ENCODE measurements at places on chromosomes 5 and 9.

DNA sequence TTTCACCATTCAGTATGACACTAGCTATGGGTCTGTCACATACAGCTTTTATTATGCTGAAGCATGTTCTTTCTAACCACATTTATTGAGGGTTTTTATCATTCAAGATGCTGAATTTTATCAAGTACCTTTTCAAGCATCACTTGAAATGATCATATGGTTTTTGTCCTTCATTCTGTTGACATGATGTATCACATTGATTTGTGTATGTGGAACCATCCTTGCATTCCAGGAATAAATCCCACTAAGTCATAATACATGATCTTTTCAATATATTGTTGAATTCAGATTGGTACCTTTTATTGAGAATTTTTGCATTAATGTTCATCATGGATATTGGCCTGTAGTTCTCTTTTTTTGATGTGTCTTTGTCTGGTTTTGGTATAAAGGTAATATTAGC, 317.4 kb downstream of the NNT start:
- no peak for DNase-seq

GRCh38 chr5:122500245-122501088, 188.4 kb downstream of the SNCAIP start:
- peak; percentile 73 for DNase-seq

DNA sequence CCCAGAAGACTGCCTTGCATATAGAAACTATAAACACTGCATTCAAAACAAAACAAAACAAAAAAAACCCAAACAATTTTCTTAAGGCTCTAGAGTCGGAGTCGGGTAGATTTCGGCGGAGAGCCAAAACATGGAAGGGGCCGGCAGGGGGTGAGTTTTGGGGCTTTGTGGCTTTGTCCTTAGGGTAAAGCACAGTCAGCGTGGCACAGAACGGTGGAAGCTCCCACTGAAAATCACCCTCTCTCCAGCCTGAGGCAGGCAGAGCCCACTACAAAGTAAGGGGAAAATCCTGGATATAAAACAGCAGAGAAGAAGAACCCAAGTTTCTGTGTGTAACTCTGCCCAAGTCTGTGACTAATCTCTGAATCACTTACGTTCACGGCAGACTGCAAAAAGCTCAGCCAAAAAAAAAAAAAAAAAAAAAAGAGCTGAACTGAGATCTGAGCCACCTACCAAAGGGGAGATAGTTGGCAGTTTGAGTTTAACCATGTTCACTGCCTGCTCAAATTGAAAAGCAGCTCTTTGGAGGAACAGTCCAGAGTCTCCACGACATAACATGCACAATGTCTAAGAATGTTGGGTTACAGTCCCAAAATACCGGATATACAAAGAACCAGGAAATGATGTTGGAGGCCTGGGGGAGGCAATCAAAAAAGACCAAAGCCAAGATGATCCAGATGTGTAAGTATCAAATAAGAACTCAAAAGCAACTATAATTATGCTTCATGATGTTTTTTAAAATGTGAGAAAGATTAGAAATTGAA, 26.6 kb upstream of the OR2K2 start:
- DNase-seq = peak; percentile 88

GRCh38 chr5:163755505-163755904, 250.1 kb downstream of the MAT2B start:
- no peak for DNase-seq

Data from fibroblast of pulmonary artery (primary cell).